ENCODE measurements at places on chromosomes 3 and 15. TPM values are rescaled to one million over a fixed set of nuclear protein-coding genes. Genes with fewer than 3 reads are reported as not detected.

GRCh38 chr3:170717410-170718402 is 131.8 kb upstream of the SLC7A14 start:
- no peak for DNase-seq

DNA sequence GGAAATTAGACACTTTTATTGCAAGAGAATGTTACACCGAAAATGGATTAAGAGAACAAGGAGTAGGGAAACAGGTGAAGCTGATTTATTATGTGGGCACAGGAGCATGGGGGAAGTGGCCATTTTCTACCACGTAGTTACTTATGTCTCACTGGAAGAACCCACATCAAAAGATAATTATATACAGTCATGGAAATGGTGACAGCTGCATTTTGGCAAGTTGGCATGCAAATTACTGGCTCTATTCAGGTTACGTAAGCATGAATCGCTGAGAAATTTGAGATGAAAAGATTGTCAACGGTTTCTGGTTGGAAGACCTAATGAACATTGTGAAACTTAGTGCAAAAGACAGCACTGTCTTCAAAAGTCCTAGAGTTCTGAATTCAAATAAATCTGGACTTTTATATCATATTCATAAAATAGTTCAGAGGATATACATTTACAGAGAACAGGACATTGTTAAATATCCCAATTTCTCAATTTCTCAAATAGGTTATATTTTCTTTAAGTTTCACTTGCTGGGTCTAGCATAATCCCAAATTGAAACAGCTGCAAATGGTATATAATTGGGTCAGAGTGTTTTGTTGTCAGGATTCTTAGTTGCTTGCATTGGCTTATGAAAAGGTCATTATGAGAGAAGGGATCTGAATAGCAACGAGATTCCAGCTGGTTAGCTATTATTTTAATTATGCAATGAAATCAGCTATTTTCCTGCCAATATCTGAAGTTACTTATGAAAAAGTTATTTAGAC is 567.8 kb downstream of the ZPLD1 start:
- no peak for DNase-seq

GRCh38 chr15:39191871-39192291 is 389.0 kb upstream of the THBS1 start:
- no peak for DNase-seq

DNA sequence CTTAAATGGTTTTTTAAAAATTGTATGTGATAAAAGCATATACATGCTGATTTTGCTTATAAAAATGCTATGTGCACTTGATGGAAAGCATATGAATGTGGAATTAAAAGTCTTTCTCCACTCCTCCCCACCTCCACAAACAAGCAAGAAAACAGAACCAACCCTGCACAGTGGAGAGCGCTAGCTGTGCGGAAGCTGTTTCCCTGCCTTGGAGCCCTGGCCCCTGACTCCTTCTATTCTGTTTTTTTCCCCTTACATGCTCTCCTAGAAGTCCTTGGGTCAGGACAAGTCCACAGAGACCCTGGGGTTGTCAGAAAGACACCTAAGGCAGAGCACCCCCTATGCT is 64.2 kb downstream of the BOC start:
- no peak for DNase-seq

DNA sequence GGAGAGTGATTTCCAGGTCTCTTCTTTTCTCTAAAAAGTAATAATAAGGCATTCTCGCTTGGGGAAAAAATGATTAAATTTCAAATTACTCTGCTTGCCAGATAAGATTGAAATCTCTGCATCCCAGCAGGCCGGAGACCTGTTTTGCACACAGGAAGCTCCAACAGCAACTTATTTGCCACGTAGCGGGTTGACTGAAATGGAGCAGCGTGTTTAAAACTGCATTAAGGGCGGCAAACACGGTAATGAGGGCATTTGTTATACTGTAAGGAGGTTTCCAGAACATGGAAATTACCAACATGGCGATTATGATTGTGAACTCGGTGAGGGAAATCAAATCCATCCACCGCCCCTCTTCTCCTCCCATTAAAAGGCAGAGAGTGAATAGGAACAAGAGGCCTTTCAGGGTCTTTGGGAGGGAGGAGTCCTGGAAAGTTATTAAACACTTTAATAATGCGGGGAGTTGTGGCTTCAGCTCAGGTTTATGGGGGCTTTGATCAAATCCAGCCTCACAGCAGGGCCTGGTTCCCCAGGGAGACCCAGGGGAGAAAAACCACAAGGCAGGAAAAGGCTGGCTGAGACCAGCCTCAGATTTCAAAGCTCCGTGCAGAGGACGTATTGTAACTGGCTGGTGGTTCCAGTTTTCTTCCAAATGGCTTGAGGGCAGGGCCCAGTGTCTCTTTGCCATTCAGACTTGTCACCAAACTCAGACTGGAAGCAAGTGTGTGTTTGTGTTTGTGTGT is 242.3 kb downstream of the TLE3 start:
- no peak for DNase-seq

Gene FGF7
- 27.4 TPM for polyA plus RNA-seq

All from muscle of arm (tissue), 14 donors.